NCI-H2029 treated with DMSO at 0.1 percent for 48 hours (cell line): ENCODE measurements at places on chromosomes 11 and 22.

DNA sequence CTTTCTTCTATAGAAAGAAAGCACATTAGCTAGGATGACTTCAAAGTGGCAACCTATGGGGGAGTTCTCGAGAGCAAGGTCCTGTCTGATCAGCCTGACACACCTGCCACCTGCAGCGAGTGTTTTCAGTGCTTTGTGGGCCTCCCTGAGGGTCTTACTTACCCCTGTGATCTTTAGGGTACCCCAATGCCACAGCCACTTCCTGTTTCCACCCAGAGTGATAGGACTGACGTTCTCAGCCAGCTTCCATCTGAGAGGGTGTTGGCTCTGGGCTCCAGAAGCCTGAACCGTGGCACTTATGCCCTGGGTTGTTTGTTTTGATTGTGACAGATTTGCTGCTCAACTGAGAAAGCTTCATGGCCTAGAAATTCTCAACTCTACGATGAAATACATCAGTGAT lies 21.7 kb upstream of the ANKK1 start:
- no peak for DNase-seq

- DNase-seq = no peak
Measured at GRCh38 chr11:2776351-2777061, 76.7 kb upstream of the KCNQ1OT1 start.

DNA sequence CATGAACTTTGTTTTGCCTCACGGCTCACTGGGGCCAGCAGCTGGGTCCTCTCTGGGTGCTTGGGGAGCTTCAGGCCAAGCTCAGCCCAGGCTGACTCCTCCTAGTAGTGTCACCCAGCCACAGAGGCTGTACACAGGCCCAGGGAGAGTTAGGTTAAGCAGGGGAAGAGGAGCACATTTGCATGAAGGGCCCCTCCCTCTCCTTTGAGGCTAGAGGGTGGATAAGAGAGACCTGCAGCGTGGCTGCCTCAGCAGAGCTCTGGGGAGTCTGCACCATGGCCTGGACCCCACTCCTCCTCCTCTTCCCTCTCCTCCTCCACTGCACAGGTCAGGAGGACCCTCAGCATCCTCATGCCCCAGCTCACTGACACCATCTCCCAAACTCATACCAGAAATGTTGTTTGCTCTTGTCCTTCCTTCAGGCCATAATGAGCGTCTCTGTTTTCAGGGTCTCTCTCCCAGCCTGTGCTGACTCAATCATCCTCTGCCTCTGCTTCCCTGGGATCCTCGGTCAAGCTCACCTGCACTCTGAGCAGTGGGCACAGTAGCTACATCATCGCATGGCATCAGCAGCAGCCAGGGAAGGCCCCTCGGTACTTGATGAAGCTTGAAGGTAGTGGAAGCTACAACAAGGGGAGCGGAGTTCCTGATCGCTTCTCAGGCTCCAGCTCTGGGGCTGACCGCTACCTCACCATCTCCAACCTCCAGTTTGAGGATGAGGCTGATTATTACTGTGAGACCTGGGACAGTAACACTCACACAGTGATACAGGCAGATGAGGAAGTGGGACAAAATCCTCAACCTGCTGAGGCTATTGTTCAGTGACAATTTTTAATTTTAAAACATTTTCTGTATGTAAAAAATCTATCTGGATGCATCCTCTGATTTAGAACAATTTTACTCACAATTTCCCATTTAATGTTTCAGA lies 82.4 kb upstream of the VPREB1 start:
- DNase-seq = no peak

DNA sequence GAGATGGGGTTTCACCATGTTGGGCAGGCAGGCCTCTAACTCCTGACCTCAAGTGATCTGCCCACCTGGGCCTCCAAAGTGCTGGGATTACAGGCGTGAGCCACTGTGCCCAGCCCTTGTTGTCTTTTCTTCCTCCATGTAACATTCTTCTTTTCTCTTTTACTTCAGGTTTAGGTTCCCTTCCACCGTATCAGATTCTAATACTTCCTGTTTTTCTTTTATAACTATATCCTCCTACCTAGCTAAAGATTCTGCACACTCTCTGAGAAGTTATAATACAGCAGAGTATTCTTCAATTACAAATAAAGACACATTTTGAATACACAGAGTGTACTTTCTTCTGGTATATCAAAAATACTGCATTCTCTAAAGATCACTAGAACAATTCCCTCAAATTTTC lies 33.2 kb upstream of the GAB2 start:
- DNase-seq = no peak

GRCh38 chr22:44693145-44693544 lies 8.9 kb upstream of the PRR5 start:
- DNase-seq = no peak

DNA sequence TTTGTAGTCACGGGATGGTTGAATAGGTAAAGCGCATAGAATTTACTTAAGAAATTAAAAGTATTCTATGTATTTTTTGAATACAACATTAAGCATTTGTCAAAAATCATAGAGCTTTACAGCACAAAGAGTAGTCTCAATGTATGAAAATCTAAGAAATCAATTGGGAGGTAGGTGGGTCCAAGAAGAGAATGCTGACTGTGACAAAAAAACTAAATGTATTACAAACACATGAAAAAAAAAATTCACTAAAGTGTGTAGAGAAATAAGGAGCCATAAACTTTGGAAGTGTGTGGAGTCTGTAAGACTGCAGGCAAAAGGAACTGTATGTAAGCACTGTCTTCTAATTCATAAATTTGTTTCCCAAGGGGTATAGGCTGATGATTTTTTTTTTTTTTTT lies 558.3 kb downstream of the JRKL start:
- DNase-seq = no peak

- no peak for DNase-seq
Measured at GRCh38 chr11:44963136-44963535, 12.5 kb upstream of the TP53I11 start.

DNA sequence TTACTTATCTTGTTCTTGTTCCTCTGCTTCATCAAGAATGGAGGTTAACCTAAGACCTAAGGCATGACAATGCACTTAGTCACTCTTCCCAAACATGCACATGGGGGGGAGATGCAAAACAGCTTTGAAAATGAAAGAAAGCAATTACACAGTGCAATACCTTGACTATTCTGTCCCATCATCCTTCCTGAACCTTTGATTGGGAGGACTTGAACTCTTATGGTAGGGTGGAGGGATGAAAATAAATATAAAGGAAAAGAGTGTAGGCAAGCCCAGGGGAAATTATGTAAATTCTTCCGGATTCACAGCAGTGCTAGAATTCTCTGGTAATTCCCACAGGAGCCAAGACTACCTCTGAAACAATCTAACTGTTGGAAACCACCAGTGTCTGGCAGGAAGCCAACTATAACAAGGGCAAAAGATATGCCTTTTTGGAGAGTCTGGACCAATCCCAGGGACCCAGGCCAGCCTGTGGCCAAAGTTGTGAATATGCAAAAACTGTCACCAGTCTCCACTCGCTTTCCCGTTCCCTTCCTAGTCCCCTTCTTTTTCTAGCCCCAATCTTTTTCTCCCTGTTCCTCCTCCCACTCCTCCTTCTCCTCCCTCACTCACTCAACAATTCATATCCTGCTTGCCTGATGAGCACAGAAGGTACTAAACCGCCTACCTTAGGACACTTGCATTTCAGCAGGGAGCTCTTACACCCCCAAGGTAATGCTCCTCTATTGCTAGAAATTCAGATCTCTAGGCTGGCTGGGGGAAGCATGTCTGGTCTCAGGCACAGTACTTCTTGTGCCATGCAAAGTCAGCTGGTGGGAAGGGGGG lies 2.5 kb upstream of the RCN1 start:
- peak; percentile 23 for DNase-seq

DNA sequence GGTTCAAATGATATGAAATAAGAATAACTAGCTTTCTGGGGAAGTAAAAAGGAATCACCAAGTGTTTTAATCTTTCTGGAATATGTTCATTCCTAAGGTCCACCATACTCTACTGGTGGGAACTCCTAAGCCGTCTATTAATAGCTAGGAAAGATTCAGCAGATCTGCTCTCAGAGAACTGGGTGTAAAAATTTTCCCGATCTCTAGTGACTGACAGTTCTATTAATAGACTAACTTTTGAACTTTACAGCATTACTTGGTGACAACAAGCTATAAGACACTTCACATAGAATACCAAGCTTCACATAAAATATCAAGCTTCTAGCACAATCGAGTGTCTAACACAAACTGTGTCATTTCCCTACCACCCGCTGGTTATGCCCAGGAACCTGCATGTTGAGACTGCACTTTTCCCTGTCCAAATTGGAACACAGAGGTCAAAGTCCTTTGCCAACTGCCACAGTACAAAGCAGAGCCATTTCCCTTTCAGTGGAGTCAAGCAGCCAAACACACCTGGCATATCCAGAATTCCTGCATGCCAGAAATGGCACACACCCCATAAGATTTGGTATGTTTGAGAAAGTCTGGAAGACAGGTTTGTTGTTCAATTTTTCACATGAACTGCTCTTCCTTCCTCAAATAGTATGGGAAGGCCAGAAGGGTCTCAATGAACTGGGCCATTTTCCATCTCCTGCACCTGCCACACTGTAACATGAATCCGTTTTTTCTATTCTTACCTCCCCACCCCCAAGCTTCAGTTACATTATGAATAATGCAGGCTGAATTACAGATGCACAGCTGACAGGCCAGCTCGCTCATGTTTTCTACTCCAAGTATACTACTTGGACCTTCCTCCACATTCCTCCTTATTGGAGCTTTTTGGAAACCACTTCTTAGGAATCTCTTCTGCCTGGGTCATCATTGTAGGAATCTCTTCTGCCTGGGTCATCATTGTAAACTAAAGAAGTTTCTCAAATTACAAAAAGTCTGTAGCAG lies 3.7 kb downstream of the OSBP start:
- peak; percentile 80 for DNase-seq
